Peyer's patch (tissue), 4 donors: ENCODE measurements at places on chromosomes 2 and 18. TPM values are rescaled to one million over a fixed set of nuclear protein-coding genes. Genes with fewer than 3 reads are reported as not detected.

The ZSWIM2 gene
- total RNA-seq, result not detected

The TRMT61B gene
- 12.6 TPM for total RNA-seq

DNA sequence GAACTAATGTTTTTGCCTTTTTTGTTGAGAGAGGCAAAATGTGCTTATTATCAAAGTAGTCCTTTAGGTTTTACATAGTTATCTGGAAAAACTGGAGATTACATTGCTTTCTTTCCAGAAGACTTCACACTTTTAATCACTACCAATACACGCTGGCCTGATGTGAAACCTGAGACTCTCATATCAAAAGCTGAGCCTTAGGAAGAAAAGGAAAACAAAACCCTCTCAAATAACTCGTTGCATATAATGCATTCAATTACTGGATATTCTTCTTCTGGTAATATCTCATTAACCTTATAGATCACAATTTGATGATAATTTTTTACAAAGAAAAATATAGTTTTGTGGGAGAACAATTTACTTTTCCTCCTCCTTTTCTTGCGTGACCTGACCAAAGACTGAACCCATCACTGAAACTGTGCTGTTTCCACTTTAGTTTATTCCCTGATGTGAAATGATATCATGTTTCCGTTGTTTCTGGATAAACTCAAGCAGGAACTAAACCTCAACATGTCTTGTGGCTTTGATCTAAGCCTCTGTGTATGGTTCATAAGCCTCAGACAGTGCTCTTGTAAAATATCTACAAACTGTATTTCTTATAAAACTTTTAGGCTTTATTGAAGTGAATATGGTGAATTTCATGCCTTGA, 332.4 kb downstream of the GULP1 start:
- no peak for DNase-seq

The POTEC gene
- total RNA-seq, result not detected

DNA sequence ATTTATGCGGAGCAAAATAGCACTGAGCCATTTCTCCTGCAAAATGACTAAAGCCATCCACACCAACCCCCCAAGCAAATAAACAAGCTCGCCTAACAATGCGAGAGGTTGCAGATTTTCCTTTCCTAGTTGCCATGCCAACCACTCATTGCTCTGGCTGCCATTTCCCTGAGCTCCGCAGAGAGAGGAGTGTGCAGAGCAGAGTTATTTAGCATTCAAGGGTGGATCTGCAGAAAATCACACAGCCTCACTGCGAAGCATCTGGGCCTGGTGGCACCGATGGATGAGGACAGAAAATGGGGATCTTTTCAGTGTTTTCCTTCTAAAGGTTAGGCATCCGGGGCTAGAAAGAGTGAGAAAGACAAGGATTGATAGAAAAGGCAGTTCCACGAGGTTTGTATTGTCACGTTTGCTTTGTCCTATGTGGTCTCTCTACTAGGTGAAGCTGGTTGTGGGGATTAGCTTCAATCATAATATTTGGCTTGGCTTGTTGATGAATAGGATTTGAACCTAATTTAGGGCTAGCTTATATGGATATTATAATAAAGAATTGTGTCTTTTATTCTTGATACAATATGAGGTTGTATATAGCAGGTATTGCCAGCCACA, 110.2 kb upstream of the UNC80 start:
- DNase-seq, result no peak

GRCh38 chr18:74190086-74190485, 41.8 kb downstream of the TIMM21 start:
- DNase-seq, result no peak

DNA sequence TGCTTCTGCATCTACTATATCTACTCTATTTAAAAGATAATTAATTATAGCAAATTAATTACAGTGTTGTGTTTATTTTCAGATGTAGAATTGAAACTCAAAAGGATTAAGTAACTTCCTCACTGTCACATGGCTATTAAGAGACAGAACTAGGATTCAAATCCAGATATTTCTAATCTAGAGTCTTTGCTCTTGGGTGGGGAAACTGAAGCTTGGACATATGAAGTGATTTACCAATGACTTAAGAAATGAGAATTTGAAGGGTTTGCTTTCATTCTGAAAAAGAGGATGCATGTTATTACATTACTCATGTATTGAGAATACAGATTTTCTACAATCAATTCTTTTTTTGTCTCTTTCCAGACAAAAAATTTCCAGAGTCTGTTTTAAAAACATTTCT, 191.5 kb upstream of the SMAD7 start:
- no peak for DNase-seq

- DNase-seq, result no peak
These were observed 12.7 kb downstream of the ICOS start for GRCh38 chr2:203949228-203949627.

GRCh38 chr2:110647777-110648176, 30.1 kb downstream of the BUB1 start:
- no peak for DNase-seq

DNA sequence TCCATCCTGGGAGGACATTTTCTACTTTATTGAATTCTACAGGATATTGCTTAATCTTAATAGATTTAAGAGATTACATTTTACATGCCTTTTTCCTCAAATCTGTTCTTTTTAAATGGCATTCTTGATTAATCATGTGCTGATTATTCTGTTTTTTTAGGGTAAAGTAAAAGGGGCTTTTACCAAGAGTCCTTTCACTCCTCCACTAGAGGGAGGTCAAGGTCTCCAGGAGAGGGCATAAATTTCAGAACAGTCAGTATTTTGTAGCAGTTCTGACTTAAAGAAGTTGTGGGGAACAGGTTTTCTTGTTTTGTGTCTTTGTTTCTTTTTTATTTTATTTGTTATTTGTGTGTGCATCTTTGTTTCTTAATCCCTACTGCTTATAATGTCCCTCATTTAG, 25.4 kb downstream of the WDR75 start:
- no peak for DNase-seq

DNA sequence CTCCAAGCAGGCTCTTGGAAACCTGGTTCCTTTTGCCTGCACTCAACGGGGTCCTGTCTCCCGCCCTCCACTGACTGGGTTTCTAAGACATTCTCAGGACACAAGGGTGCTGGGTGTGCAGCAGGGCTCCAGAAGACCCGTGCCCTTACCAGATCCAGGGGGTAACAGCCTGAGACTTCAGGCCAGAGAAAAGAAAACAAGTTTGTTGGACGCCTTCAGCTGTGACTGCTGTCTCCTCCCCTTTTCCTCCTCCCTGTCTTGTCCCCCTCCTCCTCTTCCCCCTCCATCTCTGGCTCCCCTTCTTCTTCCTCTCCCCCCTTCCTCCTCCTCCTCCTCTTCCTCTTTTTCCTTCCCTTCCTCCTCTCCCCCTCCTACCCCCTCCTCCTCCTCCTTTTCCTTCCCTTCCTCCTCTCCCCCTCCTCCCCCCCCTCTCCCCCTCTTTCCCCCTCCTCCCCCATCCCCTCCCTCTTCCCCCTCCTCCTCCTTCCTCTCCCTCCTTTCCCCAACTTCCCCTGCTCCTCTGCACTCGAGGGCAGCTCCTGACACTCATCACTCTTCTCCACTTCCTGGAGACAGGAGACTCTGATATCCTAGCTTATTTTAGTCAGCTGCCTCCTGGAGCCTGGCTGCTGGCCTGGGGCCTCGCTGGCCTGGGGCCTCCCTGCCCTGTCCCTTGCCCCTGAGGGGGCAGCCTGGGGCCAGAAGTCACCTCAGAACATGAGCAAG, 12.4 kb downstream of the ADRA2B start:
- DNase-seq, result peak; percentile 15

DNA sequence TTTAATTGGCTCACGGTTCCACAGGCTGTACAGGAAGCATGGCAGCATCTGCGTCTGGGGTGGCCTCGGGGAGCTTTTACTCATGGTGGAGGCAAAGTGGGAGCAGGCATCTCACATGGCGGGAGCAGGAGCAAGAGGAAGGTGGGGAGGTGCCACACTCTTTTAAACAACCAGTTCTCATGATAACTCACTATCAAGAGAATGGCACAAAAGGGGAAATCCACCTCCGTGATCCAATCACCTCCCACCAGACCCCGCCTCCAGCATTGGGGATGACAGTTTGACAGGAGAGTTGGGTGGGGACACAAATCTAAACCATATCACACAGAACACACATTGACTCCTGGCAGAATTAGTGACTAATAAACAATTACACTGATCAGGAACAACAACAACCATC, 68.6 kb upstream of the ACKR3 start:
- no peak for DNase-seq

DNA sequence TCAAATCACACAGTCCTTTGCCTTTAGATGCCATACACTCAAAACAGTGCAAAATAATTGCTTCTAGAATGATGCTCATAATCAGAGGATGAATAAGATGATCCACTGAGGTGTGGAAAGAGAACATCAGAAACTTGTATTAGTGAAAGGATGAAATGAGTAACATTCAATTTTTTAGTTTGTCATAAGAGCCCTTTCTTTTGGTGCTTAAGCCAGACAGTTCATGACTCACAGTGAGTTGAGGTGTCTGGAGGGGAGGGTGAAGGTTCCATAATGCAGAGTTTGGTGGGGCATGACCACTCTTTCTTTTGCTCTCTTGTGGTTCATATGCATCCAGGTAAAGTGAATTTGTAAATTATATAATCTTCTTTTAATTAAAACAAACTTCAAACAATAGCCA, 415.0 kb upstream of the CELF4 start:
- no peak for DNase-seq

The ALK gene
- total RNA-seq, result 1.3 TPM

DNA sequence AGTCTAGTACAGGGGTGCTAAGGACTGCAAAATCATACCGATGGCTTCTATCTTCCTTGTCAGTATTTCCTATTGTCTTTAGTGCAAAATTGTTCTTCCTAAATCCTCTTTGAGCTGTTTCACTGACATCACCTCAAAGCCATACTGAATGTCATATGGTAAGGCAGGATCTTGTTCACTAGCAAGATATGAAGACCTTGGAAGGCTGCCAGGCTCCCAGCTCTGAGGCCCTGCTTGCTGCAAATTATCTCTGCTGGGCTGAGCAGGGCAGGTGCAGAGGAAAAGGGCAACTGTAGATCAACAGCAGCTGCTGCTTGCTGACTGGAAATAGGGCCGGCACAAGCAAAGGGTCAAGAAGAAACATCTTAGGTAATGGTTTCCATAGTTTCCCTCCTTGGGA, 58.2 kb downstream of the PMAIP1 start:
- peak; percentile 61 for DNase-seq

The TGFA gene
- total RNA-seq, result 42.0 TPM

GRCh38 chr2:112541315-112542122, 746 bp upstream of the POLR1B start:
- peak; percentile 29 for DNase-seq

DNA sequence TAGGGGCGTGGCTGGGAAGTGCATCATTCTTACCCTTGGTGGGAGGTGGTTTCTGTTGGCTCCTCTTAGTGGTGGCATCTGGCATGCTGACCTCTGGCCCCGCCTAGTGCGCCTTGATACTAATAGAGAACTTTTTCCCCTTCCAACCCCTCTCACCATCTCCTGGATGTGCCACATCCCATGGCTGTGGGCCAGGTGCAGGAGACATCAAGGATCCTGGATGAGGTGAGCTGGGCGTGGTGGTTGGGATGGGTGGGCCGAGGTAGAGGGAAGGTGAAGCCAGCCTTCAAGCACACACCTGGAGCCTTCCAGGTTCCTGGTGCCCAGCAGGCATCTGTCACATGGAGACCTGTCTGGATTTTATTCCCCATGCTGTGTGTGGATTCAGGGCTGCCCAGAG, 149.2 kb downstream of the DYSF start:
- no peak for DNase-seq

DNA sequence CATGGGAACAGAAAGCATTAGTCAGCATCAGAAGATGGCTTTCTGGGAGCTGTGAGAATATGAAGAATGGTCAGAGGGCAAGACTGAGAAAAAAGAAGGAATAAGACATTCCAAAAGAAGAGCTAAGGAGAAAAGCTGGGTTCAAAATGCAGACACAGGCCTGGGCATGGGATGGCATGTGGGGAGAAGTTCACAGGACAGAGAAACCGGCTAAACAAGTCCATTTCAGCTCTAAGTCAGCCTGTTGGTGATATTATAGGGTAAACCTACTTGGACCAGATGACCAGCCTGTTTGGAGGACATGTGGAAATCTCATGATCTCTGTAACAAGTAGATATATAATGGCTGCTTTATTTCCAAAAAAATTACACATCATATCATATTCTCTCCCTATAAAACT, 91.7 kb upstream of the MEIS1 start:
- no peak for DNase-seq

- no peak for DNase-seq
These were observed 231.9 kb upstream of the MGAT5 start for GRCh38 chr2:134021830-134022524.

GRCh38 chr2:40343902-40344301, 108.0 kb downstream of the SLC8A1 start:
- no peak for DNase-seq

GRCh38 chr2:188897096-188897495, 77.1 kb upstream of the COL3A1 start:
- no peak for DNase-seq

DNA sequence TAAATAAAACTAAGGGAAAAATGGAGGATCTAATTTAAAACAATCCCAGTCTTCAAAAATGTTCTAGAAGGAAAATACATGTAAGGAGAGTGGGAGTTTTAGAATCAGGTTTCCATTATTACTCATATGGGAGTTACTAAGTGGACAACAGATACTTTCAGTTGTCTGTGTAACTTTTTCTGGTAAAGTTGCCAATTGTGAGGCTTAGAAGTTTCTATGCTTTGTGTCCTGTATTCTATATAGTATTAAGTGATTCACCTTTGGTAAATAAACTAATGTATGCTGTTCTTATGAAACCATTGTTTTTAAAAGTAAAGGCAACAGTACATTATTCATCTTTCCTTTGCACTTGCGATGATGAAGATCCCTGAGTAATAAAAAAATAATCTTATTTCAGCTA, 274.9 kb downstream of the NR4A2 start:
- DNase-seq, result no peak

GRCh38 chr18:11962597-11962996, 18.7 kb upstream of the IMPA2 start:
- no peak for DNase-seq

- peak; percentile 54 for DNase-seq
These were observed 220.5 kb downstream of the CYP26B1 start for GRCh38 chr2:71926876-71927756.

DNA sequence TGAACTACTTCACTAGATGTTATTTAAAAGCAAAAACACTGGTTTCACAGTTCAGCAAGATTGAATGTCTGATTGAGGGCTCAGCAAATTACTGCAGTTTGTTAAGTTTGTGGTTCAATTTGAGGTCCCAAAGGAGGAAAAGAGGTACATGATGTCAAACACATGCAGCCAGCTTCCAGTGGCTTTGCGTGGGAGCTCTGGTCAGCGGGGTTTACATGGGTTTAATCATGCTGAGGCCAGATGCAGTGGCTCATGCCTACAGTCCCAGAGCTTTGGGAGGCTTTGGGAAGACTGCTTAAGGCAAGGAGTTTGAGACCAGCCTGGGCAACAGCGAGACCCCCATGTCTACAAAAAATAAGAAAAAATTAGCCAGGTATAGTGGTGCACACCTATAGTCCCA, 111.5 kb downstream of the MAPK4 start:
- DNase-seq, result no peak

DNA sequence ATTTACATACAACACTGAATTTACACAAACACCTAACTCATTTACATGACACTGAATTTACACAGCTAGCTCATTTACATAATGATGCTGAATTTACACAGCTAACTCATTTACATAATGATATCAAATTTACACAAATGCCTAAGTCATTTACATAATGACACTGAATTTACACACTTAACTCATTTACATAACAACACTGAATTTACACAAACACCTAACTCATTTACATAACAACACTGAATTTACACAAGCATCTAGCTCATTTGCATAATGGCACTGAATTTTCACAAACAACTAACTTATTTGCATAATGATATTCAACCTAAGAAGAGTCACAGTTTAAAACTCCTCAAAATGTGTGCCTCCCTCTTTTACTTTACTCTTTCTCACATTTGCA, 511.7 kb downstream of the GALR1 start:
- no peak for DNase-seq
